Gastrocnemius medialis (tissue), 4 donors: ENCODE measurements at places on chromosomes 6 and 20.

GRCh38 chr6:163940705-163941623 lies 526.4 kb downstream of the QKI start:
- DNase-seq, result no peak

- no peak for DNase-seq
These were observed 794.6 kb downstream of the TFAP2A start for GRCh38 chr6:9620263-9620662.

DNA sequence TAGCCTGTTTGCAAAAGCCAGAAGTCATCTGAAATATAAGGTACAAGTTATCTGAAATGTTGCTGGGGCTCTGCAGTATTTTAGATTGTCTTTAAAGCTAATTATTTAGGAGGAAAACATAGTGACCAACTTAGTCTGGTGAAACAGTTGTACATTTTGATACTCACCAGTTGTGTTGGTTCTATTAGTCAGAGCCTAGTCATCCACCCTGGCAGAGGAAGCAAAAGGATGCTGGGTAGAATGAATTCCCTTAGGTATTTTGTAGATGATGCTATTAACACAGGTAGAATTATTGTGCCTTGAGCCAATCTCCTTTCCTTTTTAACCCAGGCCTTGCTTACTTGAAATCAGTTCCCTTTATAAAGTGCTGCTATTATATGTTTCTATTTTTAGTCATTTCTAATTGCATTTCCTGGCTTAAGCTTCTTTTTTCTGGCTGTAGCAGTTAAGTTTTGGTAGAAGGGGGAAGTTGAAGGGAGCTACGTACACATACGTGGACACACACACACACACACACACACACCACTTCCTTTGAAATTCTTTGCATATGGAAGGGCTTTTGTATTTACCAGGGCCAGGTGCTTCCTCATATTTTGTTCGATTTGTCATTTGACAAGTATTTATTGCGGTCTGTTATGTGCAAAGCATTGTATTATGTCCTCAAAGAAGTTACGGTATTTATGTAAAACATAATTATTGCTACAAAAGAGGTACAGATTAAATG lies 82.4 kb downstream of the RTN4IP1 start:
- DNase-seq, result no peak

DNA sequence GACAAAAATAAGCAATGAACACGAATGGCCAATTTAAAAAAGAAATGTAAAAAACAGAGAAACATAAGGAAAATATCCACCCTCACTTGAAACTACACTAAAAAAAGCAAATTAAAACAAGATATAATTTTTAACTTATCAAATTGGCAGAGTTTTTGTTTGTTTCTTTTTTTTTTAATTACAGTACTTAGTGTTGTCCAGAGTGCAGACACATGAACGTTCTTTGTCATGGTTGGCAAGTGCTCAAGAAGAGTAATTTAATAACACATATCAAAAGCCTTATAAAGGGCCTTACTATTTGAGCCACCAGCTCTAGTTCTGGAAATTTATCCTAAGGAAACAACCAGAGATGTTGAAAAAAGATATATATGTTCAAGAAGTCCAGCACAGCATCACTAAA lies 142.3 kb downstream of the ATXN1 start:
- DNase-seq, result no peak

- no peak for DNase-seq
These were observed 459.5 kb downstream of the KIF16B start for GRCh38 chr20:16113736-16114135.

- DNase-seq, result no peak
These were observed 48.3 kb downstream of the BTBD9 start for GRCh38 chr6:38591439-38591838.
